Central memory CD4-positive, alpha-beta T cell (primary cell): ENCODE measurements at places on chromosomes 7 and 10.

DNA sequence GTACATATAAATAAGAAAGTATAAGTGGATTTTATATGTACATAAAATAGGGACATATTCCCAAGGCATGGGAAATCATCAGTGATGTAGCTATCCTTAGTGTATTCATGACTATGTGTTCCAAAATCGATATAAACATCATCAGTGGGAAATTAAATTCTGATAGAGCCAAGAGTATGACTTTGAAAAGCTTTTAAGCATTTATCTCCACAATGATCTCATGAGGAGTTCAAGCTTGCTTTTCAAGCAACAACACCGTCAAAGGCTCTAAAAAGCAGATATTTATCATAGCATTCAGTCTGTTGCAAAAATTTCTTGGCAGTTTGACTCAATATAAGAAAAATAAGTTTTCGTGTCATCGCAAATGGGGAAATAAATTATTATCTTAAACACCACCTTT is 14.5 kb upstream of the NEBL start:
- no peak for DNase-seq

DNA sequence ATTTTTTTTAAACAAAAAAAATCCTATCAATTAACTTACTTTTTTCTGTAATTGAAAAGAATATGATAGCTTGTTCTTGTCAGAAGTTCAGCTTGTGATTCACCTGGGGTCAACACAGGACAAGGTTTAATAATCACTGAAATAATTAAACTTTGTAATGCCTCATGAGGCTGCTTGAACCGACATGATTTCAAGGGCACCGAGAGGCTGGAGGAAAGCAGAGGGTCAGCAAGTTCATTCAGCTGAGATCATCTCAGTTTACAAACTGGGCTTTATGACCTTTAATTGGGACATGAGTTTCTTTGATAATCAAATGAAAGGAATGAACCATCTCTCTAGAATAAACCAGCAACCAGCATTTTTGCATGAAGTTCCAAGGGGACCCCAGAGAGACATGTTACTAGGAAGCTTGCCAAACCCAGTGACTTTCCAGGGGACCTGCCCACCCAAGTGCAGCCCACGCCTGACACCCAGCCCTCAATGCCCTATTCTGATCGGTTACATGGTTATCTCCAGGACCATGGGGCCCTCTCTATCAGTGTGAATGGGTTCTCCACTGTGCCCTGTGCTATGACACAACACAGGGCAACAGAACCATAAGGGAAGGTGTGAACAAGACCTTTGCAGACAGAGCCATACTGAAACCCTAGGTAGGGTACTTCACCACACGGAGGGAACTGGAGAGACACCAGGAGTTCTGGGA is 7.8 kb upstream of the CYP3A4 start:
- DNase-seq: no peak

GRCh38 chr7:74656837-74657691 is 454 bp upstream of the GTF2I start:
- DNase-seq: peak; percentile 96

- DNase-seq: no peak
These were observed 51.0 kb downstream of the PTTG1IP2 start for GRCh38 chr7:90520484-90520883.

DNA sequence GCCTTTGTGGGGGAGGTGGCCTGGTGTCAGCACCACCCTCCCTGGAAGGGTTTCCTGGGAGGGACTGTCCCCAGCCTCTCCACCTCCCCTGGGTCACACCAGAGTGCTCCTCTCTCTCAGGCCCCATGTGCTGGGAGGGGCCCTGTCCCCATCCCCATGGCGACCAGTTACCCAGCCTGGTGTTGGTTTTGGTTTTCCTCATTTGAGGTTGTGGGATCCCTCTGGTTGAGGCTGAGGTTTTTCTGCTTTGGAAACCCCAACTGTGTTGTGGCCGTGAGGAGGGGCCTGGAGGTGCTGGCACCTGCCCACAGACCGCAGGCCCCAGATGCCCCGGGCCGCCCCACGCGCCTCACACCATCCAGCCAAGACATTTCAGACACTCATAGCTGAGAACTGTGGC is 106.3 kb downstream of the GRK5 start:
- DNase-seq: peak; percentile 49

GRCh38 chr10:115918812-115919211 is 354.2 kb downstream of the GFRA1 start:
- DNase-seq: no peak

DNA sequence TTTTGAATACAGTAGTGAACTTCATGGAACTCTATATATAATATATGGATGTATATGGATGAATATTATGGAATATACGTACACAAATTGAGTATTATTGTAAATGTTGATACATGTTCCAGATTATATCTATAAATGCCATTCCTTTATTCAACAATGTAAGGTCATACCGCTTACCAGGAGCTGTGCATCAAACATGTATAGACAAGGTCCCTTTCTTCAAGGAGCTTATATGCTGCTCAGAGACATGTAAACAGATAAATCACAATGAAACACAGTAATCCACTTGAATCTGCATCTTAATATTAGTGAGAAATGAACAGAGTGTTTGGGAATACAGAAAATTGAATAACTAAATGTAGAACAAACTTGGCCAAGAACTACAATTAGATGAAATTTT is 898 bp upstream of the SEM1 start:
- no peak for DNase-seq

DNA sequence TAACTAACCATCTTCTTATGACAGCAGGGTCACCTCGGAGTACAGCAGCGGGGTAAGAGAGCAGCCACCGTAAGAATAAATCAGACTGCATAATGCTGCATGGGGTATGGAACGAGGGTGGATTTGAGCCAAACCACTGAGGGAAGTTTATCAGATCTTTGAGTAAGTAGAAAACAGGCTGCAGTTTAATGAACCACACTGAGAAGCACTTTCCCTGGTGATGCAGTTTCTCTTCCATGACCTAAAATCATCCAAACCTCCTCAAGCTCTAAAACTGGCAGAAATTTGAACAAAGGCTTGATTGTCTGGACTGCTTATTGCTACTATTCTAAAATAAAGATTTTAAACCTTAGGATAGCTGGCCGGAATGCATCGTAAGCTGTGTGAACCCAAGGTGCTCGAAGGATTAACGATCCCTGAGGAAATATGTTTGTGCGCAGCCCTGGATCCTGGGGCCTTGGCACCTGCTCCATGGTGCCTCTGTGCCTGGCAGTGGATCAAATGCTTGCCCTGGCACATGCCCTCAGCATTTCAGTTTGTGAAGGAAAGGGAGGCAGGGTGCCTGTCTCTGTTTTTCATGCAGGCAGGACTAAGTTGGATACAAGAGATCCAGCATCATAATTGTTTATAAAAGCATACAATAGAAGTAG is 322.7 kb downstream of the LHFPL3 start:
- DNase-seq: no peak

DNA sequence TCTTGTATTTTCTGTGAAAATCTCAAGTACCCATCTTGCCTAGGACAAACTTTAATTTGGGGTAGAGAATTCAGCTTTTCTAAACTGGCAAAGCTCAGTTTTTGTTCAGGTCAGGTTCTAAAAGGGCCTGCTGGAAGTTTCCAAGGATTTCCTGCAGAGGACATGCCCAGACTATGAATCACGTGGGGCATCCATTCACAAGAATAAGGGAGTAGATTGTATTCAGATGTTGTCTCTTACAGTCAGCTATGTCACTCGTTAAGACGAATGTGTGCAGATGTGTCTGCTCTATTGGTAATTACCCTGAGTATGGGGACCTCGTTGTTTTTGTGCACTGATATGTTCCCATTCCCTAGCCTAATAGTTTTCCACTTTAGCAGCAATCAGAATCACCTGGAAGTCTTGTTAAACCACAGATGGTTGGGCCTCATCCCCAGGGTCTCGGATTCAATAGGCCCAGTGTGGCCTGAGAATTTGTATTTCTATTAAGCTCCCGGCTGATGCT is 81.0 kb upstream of the ITPRID1 start:
- no peak for DNase-seq

DNA sequence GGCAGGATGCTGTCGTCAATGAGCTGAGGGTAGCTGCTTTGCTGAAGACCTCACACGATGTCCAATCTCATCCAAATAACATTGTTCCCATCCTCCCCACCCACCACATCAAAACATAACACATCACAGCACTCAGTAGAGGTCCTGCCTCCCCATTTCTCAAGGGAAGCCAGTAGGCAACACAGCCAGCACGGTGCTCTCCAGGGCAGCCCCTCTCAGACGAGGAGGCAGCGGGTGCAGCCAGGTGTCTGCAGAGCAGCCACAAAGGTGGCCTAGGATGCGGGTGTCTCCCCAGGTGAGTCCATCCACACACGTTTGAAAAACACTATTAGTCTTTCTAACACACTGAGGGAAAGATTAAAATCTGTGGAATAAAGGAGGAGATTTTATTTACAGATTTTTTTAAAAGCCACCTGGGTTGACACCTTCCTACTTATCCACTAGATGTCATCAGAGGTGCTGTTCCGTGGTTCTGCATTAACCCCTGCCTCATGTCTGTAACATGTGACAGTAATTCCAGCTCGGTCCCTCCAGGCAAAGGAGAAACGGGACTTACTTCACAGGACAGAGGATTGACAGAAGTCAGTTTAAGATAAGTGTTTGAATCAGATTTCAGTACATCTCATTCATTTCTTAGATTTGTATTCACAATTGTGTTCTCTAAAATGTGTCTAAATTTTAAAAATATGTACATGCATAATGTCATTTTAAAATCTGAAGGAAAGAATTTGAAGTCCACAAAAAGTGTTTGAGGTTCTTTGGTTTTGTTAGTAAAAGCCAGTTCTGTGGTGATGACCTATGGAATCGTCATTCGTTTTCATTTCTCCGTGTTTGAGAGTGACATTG is 68.0 kb downstream of the LANCL2 start:
- DNase-seq: peak; percentile 19

- DNase-seq: no peak
These were observed 290.7 kb upstream of the KIAA1217 start for GRCh38 chr10:23918090-23918723.

GRCh38 chr10:34001087-34001580 is 666.7 kb upstream of the NRP1 start:
- no peak for DNase-seq

DNA sequence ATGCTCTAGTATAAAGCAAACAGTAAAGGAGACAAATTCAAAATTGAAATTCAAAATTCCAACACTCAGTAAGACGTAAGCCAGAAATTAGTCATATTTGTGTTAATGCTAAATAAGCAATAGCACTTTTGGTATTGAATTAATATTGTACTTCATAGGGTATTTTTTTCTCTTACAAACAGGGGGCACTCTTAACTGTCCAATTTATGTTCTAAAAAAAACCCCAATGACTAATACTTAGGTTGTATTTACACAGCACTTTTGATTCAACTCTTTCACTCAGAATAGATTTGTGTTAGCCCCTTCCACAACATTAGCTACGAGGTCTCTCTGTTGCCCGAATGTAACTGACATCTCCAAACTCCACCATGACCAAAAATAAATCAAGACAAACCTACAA is 284.9 kb upstream of the COBL start:
- no peak for DNase-seq

DNA sequence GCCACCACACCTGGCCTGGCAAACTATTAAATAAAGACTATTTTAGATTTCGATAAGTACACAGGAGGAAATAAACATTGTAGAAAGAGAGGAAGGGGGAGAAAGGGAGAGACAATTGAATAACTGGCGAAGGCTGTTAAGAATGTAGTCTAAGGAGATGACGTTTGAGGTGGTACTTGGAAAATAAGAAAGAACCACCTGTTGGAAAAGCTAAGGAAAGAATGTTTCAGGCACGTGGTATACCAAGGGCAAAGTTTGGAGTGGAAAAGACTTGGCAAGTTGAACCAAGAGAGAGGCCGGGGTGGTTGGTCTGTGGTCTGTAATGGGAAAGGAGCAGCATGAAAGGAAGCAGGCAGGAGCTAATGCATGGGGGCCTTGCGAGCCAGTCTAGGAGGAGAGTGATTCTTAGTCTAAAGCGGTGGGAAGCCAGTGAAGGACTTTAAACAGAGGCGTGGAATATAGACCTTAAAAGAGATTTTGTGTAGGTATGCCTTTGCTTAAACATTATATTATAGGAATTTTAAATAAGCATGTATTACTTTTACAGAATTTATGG is 9.4 kb downstream of the ING3 start:
- DNase-seq: no peak

DNA sequence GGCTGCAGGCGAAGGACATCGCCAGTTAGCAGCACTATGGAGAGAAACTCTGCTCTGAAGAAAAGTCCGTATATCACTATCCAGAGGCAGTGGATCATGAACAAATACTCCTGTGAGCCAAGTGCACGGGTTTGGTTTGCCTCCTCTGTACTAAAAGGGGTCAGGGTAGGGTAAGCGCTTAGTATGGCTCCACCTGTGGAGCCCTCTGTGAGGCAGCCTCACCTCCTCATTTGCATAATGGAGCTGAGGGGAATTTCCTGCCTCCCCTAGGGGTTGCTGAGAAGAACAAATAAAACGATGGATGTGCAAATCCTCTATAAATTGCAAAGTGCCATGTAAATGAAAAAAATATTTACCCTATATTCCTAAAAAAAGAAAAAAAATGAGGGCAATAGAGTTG is 63.4 kb downstream of the GPR26 start:
- DNase-seq: no peak

DNA sequence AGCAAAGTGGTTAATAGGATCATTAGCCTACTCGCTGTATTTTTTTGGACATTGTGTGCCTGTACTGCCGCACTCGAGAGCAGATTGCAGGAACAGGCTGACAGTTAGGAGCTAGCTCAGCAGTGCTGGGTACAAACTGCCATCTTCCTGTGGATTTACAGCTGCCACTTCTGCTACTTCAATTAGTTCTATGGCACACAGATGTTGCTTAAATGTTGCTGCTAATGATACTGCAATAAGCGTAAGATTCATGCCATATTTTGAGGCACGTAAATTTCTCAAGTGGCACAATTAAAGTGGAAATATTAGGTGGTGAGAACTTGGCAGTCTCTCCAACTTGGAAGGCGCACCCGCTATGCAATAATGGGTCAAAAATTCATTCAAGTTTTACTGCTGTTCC is 171.9 kb downstream of the EBF3 start:
- no peak for DNase-seq

- DNase-seq: no peak
These were observed 1.2 kb downstream of the FLNC start for GRCh38 chr7:128831178-128831993.

DNA sequence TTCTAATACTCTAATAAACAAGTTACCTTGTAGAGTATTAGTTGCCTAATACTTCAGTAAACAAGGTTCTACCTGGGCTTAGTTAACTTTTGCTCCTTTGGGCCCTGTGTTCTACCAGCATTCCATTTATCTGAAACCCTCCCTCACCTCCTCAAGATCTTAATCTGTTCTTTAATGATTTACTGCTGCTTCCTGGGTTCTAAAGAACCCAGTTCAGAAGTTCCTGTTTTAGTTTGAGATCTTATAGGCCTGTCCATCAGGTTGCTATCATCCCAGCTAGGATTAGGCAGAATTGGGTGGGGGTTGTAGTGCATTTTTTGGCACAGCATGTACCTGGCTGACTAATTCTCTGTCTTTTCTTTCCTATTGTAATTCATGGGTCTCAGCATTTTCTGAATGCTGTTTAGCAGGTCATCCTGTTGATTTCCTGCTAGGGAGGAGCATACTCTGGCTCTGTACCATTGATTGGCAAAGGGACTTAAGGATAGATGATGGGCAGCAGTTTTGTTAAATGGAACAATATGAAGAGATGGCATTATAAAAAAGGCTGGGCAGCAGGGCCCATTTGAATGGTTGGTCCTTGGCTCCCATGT is 53.7 kb upstream of the TMEM248 start:
- no peak for DNase-seq
